ENCODE measurements at places on chromosomes 12 and 14.

DNA sequence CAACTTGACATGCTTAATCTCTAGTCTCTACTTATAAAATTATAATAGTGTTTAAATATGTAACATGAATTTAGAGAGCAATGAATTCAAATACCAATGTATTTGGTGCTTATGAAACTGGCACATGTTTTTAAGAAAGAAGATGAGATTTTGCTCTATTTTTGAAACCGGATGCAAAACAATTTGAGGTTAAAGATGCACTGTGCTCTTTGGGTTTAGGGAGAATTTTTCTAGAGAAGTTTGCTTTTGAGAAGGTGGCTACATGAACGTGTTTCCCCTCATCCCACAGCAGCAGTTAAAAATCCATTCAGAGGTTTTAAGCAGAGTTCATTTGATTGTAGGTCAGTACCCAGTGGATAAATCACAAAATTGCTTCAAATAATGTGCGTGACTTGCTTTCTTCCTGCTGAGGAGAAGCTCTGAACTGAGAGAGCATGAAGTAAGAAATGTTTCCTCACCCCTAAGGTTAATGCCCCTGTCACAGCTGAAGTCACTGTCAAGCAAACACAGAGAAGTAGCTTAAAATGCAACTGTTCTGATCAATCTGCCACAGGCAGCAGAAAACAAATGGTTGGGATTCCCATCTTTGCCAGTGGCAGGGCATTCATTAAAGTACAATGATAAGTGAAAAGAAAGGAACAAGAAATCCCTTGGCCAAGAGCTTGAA is 241.9 kb upstream of the SYT1 start:
- no peak for DNase-seq

- DNase-seq: no peak
These were observed 54.2 kb downstream of the LRRC74A start for GRCh38 chr14:76880449-76880848.

DNA sequence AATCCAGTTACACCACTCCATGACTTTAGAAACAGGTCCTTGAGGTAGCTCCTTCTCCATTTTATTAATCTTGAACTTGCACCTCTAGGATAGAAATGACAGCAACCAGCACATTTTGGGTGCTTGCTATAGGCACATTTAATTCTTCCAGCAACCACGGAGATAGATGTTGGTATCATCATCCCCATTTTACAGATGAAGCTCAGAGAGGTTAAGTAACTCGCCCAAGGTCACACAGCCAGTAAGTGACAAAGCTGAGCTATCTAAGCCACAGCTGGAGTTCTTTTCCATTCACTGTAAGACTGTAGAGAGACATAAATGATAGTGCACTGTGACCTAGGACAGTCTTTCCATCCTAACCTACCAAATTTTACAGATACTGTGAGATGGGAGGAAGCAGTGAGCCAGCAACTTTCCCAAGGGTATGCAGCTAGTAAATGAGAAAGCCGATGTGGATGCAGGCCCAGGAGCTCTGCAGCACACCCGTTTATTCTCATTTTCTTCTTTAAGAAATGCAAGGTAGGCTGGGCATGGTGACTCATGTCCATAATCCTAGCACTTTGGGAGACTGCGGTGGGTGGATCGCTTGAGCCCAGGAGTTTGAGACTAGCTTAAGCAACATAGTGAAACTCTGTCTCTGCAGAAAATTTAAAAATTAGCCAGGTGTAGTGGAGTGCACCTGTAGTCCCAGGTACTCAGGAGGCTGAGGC is 103.2 kb downstream of the TBX5 start:
- no peak for DNase-seq

DNA sequence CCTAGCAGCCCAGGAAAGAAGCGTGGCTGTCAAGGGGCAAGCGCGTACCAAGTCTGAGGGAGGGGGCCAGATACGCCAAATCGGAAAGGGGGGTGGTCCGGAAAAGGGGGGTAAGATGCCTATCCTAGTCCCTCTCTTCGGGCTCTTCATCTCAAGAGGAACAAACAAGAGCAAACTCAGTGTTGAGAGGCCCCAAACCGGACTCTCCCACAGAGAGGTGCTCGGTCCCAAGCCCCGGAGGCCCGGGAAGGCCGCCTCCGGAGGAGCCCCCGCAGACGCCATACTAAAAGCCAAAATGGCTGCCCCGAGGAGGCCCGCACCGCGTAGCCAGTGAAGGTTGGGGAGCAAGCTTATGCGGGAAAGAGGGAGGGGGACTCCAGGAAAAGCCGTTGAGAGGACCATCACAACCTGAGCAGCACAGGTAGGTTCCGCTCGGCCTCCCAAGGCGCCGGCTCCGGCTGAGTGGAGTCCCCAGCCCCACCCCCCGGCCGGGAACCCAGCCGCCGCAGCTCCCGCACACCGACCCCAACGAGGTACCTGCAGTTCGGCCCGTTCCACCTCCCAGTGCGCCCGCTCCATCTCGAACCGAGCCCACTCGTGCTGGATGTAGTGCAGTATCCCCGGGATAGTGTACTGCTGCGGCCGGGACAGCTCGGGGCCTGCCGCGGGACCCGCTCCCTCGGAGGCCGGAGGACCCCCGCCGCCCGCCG is at the start of gene AP4S1:
Gene AP4S1 (plus strand): TSS at position 283 of the 710 bp plus-strand sequence. CDS start 40,548 bp downstream, outside the sequence.
- DNase-seq: no peak

- DNase-seq: no peak
These were observed 70.2 kb downstream of the IRF2BPL start for GRCh38 chr14:76958020-76958979.

DNA sequence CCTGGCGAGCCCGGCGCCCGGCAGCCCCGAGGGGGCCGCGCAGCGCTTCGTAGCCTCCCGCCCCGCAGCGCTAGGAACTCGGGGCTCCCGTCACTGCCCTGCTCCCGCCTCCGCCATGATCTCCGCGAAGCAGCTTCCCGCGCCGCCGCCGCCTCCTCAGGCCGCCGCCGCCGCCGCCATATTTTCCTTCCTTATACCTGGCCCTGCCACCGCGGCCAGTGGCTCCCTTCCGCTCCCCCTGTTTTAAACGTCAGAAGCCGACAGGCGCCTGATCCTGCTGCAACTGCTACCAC is 286 bp downstream of the PPP4R3A start:
- DNase-seq: no peak

- no peak for DNase-seq
These were observed 5.0 kb upstream of the RAB3IP start for GRCh38 chr12:69733638-69734037.

DNA sequence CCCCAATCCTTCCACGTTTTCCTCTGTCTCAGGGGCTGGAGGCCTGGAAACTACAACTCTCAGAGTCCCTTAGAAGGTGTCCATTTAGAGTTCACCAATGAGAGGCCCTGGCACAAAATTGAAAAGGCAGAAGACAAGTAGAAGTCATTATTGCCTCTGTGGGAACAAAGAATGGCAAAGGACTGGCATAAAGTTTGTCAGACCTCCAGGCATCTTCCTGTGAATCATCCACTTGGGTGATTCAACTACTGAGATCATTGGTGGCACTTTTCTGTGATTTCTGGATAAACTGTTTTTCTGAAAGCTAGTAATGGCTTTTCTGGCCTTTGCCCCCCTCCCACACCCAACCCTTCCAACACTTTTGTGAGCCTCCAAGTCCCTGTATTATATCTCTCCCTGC is 42.6 kb upstream of the C12orf42 start:
- no peak for DNase-seq

- DNase-seq: no peak
These were observed 5.7 kb upstream of the SLCO1A2 start for GRCh38 chr12:21340403-21340802.

DNA sequence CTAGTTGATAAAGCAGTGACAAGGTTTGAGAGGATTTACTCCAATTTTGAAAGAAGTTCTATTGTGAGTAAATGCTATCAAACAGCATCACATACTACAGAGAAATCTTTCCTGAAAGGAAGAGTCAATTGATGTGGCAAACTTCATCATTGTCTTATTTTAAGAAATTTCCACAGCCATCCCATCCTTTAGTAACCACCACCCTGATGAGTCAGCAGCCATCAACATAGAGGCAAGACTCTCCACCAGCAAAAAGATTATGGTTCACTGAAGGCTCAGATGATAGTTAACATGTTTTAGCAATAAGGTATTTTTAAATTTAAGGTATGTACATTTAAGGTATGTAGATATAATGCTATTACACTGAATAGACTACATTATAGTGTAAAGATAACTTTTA is 122.1 kb upstream of the ARHGAP5 start:
- no peak for DNase-seq

DNA sequence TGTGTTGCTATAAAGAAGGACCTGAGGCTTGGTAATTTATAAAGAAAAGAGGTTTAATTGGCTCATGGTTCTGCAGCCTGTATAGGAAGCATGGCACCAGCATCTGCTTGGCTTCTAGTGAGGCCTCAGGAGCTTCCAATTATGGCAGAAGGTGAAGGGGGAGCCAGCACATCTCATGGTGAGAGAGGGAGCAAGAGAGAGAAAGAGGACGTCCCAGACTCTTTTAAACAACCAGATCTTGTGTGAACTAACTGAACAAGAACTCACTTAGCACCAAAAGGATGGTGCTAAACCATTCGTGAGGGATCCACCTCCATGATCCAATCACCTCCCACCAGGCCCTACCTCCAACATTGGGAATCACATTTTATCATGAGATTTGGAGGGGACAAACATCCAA is 6.1 kb upstream of the SNAPC1 start:
- DNase-seq: no peak

- no peak for DNase-seq
These were observed 8.7 kb upstream of the CACNA2D4 start for GRCh38 chr12:1927051-1927680.

- no peak for DNase-seq
These were observed 21.8 kb downstream of the CFAP251 start for GRCh38 chr12:121939992-121940766.

DNA sequence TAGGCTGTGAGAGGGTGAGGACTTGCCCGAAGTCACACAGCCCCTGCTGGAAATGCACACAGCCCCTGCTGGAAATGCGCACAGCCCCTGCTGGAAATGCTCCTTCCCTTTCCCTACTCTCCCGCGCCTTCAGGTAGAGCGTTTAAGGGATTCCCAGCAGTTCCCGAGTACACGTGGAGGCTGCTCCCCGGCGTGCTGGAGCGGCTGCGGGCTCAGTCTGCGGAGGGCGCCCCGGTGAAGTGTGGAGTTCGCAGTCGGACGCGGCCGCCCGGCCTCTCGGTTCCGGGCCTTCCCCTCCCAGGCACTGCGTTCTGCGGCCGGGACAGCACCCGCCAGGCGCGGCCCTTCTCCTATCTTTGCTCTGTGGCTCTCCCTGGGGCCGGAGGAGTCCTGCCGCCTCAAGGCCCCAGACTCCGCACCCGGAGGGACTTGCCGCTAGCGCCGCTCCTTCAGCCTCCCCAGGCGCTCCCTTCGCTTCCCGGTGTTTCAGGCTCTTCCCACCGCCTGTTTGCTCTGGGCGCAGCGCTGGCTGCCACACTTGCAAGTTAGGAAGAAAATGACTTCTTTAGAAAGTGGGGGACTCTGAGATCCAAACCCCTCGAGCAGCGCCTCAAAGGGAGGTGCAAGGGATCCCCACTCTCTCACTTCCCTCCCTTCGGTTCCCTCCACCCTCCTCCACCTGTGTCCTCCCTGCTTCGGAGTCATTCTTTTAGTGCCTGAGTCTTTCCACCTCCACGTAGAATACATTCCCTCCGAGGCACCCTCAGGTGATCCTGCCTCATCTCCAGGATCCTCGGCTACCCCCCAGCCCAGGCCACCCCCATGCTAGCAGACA is 8.3 kb upstream of the TBX5 start:
- DNase-seq: no peak

DNA sequence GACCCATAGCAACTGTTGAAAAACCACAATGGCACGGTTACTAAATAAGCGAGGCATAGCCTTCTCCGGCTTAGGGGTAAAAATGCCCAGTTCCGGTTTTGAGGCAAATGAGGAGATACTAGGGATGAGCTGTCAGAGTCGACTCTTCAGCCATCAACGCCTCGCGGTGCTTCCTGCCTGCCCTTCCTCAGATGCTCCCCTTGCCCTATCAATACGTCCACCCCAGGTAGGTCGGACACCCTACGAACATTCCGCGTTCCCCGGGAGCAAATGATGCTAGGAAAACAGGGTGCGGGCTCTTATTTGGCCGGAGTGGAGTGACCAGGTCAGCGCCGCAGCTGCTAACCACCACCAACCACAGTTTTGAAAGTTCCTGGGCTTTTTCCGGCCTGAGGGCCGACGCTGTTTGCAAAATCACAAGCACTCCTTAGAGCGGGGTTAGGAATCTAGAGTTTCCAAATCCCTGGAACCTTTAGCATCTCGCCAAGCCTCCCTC is 1.2 kb downstream of the SRSF9 start:
- DNase-seq: peak; percentile 41

DNA sequence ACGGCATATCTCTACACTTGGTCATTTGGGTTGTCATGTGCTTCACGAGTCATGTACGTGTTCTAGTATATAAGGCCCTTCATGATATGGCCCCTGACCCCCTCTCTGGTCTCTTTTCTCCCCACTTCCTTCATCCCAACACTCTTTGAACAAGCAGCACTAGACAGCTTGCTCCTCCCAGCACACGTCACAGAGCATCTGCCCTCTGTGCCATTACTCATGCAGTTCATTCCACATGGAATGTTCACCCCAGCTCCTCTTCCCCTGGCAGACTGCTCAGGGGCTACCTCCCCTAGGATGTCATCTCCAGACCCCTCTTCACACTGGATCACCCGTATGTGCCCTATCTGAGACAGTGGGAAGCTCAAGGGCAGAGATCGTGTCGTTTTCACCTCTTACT is 14.1 kb upstream of the LRP1-AS start:
- DNase-seq: no peak

DNA sequence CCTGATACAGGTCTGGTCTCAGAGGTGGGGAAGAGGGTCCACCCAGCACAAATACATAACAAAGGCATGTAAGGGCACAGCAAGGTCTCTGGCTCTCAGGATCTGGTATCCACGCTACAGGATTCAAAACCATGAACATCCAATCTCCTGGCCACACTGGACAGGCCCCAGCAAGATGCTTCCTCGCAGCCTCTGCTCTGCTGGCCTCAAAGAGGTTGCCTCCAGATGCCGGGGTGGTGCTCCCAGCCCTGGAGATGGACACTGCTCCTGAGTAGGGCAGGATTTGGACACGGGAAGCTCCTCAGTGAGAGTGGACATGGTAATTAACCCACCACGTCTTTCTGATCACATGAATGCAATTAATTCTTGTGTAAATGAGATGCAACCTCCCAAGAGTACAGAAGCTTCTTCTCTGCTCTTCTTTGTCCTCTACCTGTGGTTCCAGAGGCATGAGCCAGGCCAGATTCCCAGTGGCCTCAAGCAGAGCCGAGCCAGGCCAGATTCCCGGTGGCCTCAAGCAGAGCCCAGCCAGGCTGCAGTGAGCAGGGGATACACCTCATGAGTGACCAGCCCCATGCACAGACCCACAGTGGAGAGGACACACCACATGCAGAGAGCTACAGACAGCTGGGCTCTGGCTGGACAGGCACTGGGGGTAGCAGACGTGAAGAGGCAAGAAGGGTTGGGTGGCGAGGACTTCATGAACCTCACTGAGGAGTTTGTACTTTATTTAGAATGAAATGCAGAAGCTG is 186.4 kb downstream of the PIWIL1 start:
- DNase-seq: no peak

Data from SIG-M5 (cell line).